ENCODE measurements at places on chromosomes 2 and 18. TPM values are rescaled to one million over a fixed set of nuclear protein-coding genes. Genes with fewer than 3 reads are reported as not detected.

GRCh38 chr2:27573452-27573851 is 9.4 kb upstream of the ZNF512 start:
- no peak for DNase-seq
- no peaks in the 10 kb centered on the region for H3K4me1 ChIP-seq
- no peaks in the 10 kb centered on the region for H3K27me3 ChIP-seq
- H3K4me3 ChIP-seq = no peak overlapping the region
- no peak overlapping the region for H3K27ac ChIP-seq
- no peaks in the 10 kb centered on the region for H3K36me3 ChIP-seq

DNA sequence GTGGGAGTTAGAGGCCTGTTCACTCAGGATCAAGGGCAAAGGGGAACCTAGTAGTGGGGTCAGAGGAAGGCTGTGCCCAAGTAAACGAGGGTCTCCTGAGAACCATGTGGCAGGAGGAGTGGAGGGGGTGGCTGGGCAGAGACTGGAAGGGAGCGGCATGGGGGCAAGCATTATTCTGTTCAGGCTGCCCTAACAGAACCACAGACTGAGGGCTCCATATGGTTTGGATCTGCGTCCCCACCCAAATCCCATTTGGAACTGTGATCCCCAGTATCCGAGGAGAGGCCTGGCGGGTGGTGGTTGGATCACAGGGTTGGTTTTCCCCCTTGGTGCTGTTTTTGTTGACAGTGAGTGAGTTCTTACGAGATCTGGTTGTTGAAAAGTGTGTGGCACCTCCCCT is 287.0 kb downstream of the PHLPP1 start:
- H3K4me3 ChIP-seq = no peak overlapping the region
- no peaks in the 10 kb centered on the region for H3K27me3 ChIP-seq
- no peaks in the 10 kb centered on the region for H3K4me1 ChIP-seq
- no peak overlapping the region for H3K27ac ChIP-seq
- DNase-seq = no peak

DNA sequence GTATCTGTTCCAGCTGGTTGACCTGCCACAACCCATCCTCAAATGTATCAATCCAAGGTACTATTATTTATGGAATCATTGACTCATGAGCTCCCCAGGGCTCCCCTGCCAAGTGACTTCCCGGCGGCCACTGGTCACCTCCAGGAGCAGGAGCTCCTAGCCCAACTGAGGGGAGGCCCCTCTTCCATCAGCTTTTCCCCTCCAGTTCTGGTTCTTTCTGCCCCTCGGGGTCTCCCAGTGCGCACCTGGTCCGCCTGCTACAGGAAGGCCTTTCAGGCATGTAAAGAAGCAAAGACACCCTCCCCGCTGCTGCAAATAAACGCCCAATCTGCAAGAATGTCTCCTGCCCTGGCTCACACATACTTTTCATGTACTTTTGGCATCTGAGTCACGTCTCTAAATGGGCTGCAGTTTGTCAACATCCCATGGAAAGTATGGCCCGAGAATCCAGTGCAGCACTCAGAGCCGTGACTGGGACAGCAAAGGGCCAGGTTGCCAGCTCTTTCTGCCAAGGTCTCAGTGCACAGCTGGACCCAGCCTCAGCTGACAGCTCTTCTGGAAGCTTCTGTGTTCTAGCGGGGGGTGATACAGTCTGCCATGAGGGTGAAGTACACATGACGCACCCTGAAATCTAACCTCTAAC is 41.4 kb downstream of the KLHL29 start:
- H3K27me3 ChIP-seq = no peaks in the 10 kb centered on the region
- no peak overlapping the region for H3K4me3 ChIP-seq
- no peaks in the 10 kb centered on the region for H3K36me3 ChIP-seq
- peaks cover 2% of the 10 kb centered on the region for H3K4me1 ChIP-seq
- no peak for DNase-seq

- H3K4me3 ChIP-seq = no peak overlapping the region
- H3K27me3 ChIP-seq = no peaks in the 10 kb centered on the region
- no peak overlapping the region for H3K27ac ChIP-seq
- no peaks in the 10 kb centered on the region for H3K4me1 ChIP-seq
Measured at GRCh38 chr18:78579854-78580577, 399.6 kb upstream of the SALL3 start.

DNA sequence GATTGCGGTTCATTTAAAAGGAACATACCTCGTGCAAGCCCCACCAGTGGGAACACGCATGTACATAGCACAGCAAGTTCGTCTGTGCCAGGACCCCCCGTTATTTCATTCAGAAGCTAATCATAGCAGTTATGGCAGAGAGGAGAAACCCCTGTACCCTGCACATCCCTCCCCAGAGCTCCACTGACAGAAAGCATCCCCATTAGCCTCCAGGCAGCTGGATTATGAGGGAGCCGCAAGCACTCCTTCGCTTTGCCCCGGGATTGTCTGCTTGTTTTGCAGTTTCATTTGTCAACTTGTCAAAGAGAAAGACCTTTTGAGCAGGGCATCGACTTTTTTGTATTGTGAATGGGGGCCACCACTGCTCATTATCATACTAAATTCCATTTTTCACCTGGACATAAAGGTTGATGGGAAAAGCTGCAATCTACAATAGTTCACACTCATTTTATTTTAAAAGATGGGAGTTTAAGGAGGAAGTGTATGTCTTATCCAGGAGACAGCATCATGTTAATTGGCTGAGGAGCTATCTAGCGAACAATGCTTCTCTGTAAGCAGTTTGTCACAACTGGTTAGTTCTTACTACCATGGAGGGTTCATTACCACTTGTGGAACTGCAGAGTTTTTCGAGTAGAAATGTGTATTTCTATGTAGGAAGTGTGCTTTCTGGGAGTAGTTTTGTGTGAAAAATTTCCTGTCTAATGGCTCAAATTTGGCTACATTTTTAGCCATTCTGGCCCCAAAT is 255.3 kb downstream of the THSD7B start:
- H3K4me3 ChIP-seq = no peak overlapping the region
- H3K27ac ChIP-seq = no peak overlapping the region
- no peaks in the 10 kb centered on the region for H3K36me3 ChIP-seq
- H3K4me1 ChIP-seq = no peaks in the 10 kb centered on the region
- no peak for DNase-seq
- H3K27me3 ChIP-seq = no peaks in the 10 kb centered on the region

CLEC4F gene
- total RNA-seq = not detected

KCNS3 gene
- 0.22 TPM for total RNA-seq

SDC1 gene
- total RNA-seq = 0.67 TPM
